ENCODE measurements at places on chromosomes 4 and X. TPM values are rescaled to one million over a fixed set of nuclear protein-coding genes. Genes with fewer than 3 reads are reported as not detected.

EGFL6 gene
- 75.3 TPM for total RNA-seq

KLF8 gene
- total RNA-seq, result 11.3 TPM

F11 gene
- total RNA-seq, result 0.44 TPM

HSPA4L gene
- 19.7 TPM for total RNA-seq

NUDT11 gene
- total RNA-seq, result 18.8 TPM
